Head of caudate nucleus (tissue), 42 donors: ENCODE measurements at places on chromosomes 4 and X.
A peak's percentile ranks its signal among the peaks of the same experiment; 100 is the strongest.

DNA sequence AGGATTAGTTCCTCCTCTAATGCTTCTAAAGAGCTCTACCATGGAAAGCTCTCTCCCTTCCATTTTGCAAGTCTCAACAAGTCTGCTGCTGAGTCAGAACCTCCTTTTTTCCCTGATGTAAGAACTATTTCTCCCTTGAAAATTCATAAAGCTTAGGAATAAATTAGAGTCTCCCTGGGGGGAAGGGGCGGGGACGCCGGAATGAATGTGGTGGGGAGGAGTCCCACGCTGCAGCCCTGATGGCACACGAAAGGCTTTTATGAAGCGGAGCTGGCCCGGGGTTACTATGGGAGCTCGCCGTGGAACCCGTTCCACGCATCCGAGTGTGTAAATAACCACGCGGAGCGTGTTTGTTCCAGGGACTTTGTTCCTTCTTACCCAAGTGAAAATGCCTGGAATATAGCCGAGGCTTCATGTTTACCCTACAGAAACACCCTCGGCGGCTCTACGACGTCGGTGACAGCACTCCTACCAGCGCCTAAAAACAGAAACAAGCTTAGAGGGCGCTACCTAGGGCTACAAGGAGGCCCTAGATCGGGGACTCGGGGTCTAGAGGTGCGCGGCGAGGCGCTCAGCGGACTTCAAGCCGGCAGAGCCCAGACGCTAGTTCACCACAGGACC is 923 bp upstream of the CPEB2 start:
- peak; percentile 87 for DNase-seq

GRCh38 chr4:125780164-125780563 is 465.4 kb downstream of the FAT4 start:
- no peak for DNase-seq

- no peak for DNase-seq
Observed at GRCh38 chrX:38868941-38869401, 67.7 kb downstream of the MID1IP1 start.

DNA sequence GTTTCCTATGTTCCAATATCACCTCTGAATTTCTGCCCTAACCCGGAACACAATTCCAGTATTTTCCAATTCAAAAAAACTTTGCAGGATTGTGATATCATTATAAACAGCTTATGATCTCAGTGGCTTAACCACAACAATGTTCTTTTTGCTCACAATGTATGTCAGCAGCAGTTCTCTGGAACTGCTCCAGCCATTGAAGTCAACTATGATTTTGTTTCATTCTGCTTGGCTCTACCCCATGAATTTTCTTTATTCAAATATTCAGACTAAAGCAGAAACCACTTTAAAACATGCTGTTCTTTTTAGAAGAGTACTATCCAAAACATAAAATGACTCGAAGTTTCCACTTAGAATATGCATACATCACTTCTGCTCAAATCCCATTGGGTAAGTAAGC is 1611.1 kb downstream of the ARAP2 start:
- DNase-seq: no peak

- DNase-seq: peak; percentile 27
Observed at GRCh38 chr4:24226023-24226422, 336.2 kb upstream of the PPARGC1A start.

DNA sequence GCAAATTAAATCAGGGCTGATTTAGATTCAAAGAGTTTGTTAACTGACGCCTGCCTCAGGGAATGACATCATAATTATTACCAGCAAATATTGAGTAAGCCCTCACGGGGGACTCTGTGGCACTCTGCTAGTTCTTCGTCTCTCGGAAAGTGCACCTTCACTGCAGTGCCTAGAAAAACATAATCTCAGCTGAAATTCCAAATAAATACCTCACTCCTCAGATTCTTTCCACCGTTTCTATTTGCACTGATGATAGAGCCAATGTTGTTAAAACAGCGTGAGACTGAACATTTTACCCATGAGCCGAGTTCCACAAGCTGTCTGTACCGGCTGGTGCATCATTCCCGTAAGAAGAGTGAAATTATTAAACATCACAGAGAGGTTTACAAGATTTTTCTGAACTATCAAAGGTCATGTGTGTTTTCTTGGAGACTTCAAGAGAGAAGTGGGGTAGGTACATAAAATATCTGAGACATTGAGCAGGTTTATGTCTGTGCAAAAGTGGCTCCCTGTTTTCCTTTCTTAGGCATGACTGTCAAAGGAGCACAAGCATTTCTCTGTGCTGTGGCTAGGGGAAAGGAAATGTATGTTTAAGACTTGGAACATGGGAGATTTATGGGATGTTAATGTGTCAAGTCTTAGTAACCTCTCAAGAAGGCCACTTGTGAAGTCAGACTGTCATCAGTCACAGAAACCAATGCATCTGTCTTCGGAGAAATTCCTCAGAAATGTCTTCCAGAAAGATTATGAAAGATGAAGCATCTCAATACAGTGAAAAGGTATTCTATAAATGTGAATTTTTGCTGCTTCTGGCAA is 119.6 kb downstream of the CBLL2 start:
- DNase-seq: no peak

DNA sequence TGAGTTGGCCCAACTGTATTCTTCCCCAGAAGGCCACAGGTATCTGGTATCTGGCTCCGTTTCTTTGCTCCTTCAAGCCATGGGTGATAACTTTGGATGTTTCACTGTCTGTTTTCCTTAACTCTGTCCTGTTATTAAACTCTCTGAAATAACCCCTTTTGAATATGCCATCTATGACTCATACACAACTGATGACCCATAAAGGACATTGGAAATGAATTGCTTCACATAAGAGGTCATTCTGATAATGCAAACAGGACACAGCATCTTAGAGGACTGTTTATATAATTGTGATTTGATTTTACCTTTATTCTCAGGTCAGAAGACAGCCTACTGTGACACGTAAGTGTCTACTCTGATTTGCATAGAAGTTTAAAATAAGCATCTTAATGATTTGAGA is 227.7 kb downstream of the VEGFC start:
- DNase-seq: no peak

DNA sequence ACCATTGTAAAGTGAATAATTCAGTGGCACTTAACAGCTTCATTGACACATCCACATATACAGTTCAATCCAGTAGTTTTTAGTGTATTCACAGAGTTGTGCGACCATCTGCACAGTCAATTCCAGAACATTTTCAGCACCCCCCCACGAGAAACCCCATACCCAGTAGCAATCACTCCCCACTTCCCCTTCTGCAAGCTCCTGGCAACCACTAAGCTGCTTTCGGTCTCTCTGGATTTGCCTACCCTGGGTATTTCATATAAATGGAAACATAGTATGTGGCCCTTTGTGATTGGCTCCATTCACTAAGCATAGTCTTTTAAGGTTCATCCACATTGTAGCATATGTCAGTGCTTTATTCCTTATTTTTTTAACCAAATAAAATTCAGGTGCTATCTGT is 10.0 kb downstream of the MSL3 start:
- DNase-seq: no peak

- no peak for DNase-seq
Observed at GRCh38 chr4:137660211-137660610, 127.9 kb upstream of the PCDH18 start.

- DNase-seq: no peak
Observed at GRCh38 chrX:85998954-85999353, 48.4 kb downstream of the CHM start.

DNA sequence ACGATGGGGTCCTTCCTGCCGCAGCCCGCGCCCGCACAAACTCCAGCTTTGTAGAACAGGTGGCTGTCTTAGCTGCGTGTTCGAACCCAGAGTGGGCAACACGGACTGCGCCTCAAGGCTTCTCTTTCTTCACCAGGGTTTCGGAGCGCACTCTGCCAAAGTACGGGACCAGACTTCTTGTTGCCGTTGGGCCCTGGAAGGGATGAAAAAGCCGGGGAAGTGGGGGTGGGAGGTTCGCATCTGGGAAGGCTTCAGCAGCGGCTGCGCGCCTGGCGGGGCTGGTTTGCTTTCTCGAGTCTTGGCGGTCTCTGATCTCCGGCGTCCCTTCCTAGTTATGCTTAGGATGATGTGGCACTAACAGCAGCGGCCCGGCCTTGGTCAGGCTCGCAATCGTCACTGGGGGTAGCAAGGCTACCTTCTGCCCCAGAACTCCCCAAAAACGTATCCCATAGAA is 673 bp downstream of the PARM1 start:
- DNase-seq: peak; percentile 45

- DNase-seq: no peak
Observed at GRCh38 chrX:124405868-124406267, 59.5 kb downstream of the SH2D1A start.

- no peak for DNase-seq
Observed at GRCh38 chrX:50963842-50964241, 53.3 kb downstream of the BMP15 start.

DNA sequence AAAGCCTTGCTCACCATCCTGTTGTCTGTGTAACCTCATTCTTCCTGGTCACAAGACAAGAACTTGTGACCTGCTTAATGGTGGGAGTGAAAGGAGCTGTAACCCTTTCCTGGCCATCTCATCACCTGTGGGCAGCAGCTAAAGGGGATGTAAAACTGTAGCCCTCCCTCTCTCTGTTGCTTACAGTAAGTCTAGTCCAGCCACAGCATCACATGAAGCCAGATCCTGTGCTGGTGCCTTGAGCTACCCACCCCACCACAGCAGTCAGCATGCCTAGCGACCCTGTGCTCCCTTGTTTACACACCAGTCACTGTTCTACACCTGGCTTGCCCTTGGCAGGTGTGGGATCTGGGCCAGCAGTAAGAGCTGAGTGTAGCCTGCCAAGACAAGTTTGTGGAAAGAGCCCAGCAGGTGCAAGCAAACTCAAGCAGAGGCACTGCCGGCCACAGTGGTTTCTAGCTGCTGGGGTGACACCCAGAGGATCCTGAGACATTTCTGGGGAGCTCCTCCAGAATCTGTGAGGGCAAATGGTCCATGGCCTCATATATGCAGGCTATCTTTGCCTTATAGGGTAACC is 41.0 kb downstream of the UGT2B28 start:
- DNase-seq: no peak

- no peak for DNase-seq
Observed at GRCh38 chrX:72110876-72111708, 20.6 kb downstream of the RTL5 start.

- no peak for DNase-seq
Observed at GRCh38 chr4:24704149-24704548, 91.2 kb upstream of the SOD3 start.

DNA sequence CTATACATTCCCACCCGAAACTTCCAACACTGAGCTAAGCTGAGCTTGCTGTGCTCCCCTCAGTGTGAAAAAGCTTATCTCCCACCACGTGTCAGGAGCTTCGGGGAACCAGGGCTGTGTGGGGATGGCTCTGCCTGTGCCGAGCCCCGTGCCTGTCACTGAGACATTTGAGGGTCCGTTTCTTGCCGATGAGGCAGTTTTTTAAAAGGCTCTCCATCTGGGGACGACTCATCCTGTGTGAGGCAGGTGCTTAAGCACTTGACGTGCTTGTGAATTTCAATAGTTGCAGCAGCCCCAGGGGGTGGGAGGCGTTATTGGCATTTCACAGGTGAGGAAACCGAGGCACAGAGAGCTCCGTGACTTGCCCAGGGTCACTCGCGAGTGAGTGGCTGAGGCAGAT is 151.8 kb downstream of the STOX2 start:
- DNase-seq: no peak

- no peak for DNase-seq
Observed at GRCh38 chr4:2367626-2368025, 50.8 kb downstream of the ZFYVE28 start.

GRCh38 chr4:8245884-8246833 is 23.4 kb upstream of the HTRA3 start:
- DNase-seq: no peak

GRCh38 chr4:152074088-152074437 is 313.3 kb upstream of the GATB start:
- DNase-seq: no peak

- DNase-seq: no peak
Observed at GRCh38 chr4:173189117-173189693, 20.6 kb downstream of the GALNT7 start.

- no peak for DNase-seq
Observed at GRCh38 chrX:29541038-29541437, 674.3 kb upstream of the MAGEB2 start.

- no peak for DNase-seq
Observed at GRCh38 chr4:177214935-177215334, 94.7 kb upstream of the NEIL3 start.

GRCh38 chr4:182807767-182808548 is 109.2 kb downstream of the DCTD start:
- DNase-seq: no peak

DNA sequence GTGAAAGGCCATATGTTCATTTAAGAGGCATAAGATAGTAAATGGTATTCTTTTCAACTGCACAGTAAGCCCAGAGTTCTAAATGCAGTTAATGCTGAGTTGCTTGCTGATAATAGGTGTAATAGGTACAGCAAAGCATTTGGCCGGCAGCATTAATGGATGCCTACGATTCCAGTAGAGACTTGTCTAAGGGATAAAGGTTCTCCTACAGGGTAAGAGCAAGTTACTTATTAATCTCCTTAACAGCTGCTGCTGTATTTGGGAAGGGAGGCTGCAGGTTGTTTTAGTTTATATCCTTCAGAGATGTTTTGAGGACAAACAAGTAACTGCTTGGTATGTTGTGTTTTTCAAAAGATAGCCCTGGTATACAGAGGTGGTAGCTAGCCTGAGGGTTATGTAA is 16.8 kb downstream of the TSPAN7 start:
- DNase-seq: no peak

DNA sequence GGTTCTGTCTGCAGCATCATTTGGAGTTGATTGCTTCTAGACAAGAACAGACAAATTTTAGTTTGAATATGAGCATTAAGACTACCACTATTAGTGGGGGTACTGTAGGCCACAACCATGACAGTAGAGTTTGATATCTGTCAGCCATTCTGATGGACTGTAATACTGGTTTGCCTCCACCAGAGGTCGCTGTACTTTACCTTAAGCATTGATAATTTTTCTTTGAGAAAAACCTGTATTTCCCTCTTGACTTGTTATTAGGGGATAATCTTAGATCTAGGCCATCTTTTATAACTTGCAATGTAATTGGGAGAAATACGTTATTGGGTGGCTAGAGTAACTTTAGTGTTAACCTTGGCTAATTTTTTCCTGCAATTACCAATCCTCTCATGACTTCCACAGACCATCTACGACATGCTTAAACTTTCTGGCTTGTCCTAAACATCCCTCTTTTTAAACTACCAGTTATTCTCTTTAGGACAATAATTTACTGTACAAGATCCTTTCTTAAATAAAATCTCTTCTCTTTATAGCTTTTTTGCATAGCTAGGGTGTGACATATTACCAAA is 562.4 kb downstream of the MAGEB5 start:
- no peak for DNase-seq
